ENCODE measurements at places on chromosomes 7 and 10.
A peak's percentile ranks its signal among the peaks of the same experiment; 100 is the strongest.

DNA sequence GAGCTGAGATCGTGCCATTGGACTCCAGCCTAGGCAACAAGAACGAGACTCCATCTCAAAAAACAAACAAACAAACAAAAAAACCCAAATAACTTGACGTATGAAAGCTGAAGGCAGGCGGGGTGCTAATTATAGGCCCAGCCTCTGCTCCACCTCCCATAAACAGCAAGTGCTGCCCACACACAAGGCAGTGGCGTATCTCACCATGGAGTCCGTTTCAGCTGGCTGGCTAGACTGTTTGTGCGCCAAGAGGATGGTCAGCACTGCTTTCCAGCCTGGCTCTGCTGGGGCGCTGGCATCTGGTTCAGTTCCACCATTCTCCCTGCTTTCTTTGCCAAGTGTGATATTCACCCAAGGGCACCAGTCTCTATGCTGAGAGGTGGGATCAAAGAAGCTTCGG, 29.1 kb downstream of the ZC3HC1 start:
- no peak for DNase-seq

DNA sequence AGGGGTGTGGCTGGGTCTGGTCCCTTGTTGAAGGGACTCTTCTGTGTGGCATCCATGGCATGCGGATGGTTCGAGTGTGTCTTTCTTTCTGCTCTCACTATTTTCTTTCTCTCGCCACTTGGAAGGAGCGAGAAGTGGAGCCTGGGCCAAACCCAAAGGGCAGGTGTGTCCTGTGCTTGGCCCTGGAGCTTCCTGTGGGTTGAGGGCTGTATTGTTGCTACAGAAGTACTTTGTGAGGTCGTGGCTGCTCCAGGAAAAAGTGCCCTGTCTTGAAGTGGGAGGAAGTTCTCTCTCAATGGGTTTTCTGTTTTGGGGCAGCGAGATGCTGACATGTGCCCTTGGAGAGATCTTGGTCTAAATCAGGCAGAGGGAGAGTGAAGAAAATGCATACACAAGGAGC, 72.0 kb downstream of the DOCK1 start:
- no peak for DNase-seq

GRCh38 chr10:131493432-131493831, 181.9 kb upstream of the TCERG1L start:
- DNase-seq: no peak

DNA sequence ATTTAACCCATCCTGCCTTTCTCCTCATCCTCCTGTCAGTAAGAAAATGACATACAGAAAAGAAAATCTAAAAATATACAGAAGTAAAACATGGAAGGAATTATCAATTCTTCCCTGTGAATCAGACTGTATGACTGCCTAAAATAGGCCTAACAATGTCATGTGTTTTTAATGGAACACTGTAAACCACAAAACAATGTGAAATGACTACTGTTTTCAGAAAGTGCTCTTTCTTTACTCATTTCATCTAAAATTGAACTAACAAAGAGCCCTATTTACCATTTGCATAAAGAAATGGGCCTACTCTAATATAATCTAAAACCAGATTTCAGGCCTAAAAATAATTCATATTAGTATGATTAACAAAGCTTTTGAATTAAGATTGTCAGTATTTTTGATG, 35.7 kb downstream of the SEMA3E start:
- DNase-seq: no peak

DNA sequence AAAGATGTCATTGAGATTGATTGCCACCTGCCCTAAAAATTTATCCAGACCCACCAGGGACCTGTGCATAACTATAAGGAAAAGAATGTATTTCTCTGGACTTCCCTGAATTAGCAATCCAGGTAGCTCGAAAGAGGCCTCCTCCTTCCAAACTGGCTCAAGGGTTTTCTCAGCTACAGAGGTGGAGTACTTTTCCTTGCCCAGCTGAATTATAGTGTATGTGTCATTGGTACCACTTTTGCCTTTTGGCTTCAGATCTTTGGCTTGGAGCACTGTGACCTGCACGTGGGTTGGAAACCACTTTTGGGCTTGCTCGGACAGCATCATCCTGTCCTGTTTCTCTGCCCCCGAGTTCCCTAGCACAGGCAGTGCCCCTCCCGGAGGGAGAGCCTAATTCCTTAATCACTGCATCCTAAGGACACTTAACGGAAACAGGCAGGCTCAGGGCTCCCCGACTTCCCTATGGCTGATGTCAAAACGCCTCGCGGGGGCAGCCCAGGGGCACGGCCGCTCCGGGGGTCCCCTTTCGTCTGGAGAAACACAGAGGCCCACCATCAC, 825 bp downstream of the RAB11FIP2 start:
- DNase-seq: peak; percentile 11

GRCh38 chr7:4809666-4810065, 34.2 kb downstream of the AP5Z1 start:
- DNase-seq: no peak

- DNase-seq: no peak
Measured at GRCh38 chr7:24754906-24755506, 2.3 kb downstream of the GSDME start.

GRCh38 chr10:103278537-103278823, 1.5 kb downstream of the INA start:
- no peak for DNase-seq

DNA sequence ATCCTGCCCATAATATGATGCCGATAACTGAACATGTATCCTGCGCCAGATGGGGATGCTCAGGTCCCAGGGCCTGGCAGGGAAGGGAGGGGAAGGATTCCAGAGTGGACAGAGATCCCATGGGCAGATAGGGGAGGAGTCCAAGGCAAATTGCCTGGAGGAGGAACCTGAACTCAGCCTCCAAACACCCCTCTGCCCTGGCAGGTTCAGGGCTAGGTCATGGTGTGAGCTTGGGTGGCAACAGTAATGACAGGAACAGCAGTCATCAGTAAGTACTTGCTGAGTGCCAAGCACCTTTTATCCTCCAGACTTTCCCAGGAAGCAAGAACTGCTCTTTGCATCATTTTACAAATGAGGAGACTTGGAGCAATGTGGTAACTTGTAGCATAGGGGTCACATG, 3.8 kb upstream of the PALD1 start:
- no peak for DNase-seq

- DNase-seq: no peak
Measured at GRCh38 chr10:20936396-20936795, 39.3 kb upstream of the NEBL start.

- no peak for DNase-seq
Measured at GRCh38 chr7:50196719-50197118, 103.7 kb upstream of the ZPBP start.

DNA sequence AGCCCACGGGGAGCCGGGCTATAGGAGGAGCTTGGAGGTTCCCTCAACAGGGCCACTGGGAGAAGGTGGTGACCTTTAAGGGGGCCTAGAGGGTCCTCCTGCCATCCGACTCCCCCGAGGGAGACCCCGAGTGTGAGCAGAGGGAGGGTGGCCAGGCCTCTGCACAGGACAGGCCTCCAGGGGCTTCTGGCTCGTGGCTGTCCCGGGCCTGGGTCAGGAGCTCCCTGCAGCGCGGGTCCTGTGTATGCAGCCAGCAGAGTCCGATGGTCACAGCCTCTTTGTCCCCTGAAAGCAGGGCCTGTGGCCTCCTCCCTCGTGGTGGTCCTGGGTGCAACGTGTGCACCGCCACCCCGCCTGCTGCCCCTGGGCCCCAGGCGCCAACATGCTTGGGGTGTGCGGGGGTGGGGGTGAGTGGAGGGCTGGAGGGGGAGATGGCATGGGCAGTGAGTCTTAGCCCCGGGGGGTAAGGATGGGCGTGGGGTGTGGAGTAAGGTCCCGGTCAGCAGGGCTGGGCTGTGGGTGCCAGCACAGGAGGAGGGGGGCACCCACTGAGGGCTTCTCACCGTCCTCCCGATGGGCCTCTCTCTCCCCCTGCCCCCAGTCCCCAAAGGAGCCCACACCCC, 27.1 kb downstream of the UNCX start:
- no peak for DNase-seq

GRCh38 chr10:19762026-19762425, 54.2 kb upstream of the PLXDC2 start:
- no peak for DNase-seq

DNA sequence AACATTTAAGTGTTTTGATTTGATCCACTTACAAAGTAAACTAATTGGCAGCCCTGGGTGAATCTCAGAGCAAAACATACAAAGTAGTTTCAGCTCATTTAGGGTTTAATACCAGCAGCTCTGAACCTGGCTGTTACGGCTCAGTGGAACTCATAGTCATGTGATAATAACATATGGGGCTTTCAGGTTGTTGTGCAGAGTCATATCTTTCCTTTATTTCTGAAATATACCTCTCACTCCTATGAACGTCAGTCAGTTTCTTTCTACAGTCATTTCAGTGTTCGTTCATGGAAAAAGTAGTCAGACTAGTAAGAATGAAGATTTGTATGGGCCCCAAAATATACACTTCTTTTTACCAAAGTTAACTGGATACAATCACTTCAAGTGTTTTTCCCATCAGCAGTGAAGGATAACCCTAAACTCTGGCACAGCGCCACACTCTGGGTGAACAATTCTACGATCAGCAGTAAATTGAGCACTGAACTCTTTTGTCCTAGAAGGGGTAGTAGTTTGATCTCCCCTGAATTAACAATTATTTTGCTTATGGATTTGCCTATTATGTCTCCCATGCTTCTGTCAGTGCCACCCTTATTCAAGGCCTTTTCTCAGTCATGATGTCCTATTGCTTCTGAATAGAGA, 218.6 kb downstream of the THSD7A start:
- no peak for DNase-seq

GRCh38 chr10:122861711-122862161, 16.1 kb upstream of the CUZD1 start:
- DNase-seq: no peak

GRCh38 chr10:24255881-24256311, 47.0 kb downstream of the KIAA1217 start:
- DNase-seq: no peak

DNA sequence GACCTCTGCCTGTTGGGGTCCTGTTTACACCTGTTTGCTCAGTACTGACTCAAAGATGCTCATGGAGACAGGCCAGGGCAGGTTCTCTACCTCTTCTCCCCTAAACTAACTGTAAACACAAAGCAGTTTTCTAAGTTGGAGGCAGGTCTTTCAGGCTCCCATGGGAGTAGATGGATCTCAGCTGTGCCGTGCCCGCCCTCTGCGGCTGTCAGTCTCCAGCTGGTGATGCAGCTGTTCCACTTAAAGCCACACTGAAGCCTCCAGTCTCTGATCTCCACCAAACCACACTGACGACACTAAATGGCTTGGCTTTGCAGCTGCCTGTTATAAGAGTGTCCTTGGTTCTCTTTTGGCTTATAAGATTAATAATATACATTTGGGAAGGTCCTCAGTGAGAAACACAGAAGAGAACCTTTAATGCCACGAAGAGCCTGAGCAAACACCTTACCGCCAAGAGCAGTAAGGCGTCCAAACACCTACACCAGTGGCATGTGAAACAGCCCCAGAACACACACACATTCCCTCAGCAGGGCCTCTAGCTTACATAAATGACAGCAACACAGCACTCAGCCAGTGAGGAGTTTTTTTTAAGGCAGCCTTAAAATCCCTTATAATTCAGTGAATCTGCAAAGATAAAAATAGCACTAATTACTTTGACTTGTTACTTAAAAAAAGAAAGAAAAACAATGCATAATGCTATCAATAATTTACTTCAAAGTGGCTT, 60.4 kb upstream of the KCNIP2 start:
- DNase-seq: no peak

- no peak for DNase-seq
Measured at GRCh38 chr10:18659819-18660535, 746 bp downstream of the ARL5B start.

DNA sequence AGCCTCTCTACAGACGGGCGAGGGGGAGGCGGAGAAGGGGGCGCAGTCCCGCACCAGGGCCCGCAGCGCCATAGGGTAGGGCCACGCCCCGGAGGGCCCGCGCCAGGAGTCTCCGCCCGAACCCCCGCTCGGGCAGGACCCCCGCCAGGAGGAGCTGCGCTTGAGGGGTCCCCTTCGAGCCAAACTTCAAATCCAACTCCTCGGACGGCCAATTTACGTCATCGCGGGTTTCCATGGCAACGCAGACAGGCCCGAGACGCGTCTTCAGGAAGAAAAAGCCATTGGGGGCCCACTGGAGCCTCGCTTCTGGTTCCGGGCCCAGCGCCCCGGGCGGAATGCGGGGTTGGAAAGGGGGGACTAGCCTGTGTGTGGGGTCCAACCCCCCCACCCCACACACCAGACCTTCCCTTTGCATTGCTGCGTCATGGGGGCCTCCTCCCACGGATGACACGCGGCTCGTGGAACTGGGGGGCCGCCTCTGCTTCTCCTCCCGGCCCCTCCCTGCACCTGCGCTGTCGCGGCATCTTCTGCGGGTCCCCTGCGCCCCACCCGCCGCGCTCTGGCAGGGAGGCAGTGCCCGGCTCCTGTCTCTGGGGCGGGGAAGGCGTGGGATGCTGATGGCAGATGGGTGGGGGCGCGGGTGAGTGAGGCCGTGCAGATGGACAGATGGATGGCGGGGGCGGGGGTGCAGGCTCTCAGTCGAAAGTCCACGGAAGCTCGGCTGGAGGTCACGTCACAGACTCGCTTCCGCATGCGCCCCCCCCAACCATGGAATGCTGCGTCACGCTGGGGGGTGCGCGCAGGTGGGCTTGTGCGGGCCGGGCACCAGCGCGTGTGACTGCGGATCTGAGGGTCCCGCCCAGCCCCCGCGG, 1.2 kb downstream of the CALY start:
- no peak for DNase-seq

- DNase-seq: no peak
Measured at GRCh38 chr7:435630-436366, 83.8 kb downstream of the PDGFA start.

DNA sequence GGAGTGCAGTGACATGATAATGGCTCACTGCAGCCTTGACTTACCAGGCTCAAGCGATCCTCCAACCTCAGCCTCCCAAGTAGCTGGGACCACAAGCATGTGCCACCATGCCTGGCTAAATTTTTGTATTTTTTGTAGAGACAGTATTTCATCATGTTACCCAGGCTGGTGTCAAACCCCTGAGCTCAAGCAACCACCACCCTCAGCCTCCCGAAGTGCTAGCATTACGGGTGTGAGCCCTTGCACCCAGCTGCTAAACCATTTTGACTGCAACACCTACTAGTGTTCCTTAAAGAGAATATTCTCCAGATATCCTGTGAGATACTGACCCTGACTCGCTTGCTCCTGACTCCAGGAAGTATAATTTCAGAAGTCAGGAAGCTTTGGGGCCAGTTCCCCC, 85.8 kb downstream of the PLXNA4 start:
- DNase-seq: no peak

GRCh38 chr7:12689451-12689850, 2.0 kb downstream of the ARL4A start:
- DNase-seq: no peak

- DNase-seq: no peak
Measured at GRCh38 chr7:95421847-95422444, 12.9 kb downstream of the PON2 start.

GRCh38 chr10:78247266-78247665, 213.6 kb downstream of the RPS24 start:
- DNase-seq: no peak

Data from NCI-H1417 treated with DMSO at 0.1 percent for 48 hours (cell line).